Lower leg skin (tissue), 4 donors: ENCODE measurements at places on chromosomes 7 and 10. TPM values are rescaled to one million over a fixed set of nuclear protein-coding genes. Genes with fewer than 3 reads are reported as not detected.

- DNase-seq: no peak
Measured at GRCh38 chr7:33578881-33579672, 326.3 kb upstream of the BMPER start.

SLC37A3 gene
- total RNA-seq: 31.0 TPM

DNA sequence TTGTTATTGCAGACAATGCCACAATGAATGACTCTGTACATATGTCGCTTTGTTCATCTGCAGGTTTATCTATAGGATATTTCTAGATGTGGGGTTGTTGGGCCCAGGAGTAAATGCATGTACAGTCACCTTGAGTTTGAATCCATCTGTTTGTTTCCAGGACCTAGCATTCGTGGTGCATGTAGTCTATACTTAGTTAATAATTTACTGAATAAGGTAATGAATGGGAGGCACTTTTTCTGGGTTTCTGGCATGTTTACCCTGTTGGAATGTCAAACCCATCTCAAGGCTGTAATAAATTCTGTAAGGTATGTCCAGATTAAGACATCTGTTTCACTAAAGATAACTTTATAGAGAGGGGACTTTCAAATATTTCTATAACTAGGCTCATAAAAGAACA is 23.5 kb downstream of the HECTD2 start:
- DNase-seq: no peak

ZP3 gene
- total RNA-seq: 3.0 TPM

DNA sequence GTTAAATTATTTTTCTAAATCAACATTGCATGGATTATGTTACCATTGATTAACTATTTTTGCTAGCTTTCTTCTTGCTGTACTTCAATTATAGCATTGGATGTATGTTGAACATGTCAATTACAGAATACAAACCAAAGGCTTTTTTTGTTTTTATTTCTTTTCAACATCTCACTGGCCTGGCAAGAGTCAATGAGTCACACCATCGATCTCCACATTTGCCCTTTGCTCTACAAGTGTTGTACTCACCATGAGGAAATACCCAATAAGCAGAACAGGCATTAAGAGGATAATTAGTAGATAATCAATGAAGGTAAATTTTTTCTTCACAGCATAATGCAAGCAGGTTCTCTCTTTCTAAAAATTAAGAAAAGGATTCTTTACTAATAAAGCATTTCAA is 23.3 kb downstream of the ANKRD22 start:
- DNase-seq: no peak

DNA sequence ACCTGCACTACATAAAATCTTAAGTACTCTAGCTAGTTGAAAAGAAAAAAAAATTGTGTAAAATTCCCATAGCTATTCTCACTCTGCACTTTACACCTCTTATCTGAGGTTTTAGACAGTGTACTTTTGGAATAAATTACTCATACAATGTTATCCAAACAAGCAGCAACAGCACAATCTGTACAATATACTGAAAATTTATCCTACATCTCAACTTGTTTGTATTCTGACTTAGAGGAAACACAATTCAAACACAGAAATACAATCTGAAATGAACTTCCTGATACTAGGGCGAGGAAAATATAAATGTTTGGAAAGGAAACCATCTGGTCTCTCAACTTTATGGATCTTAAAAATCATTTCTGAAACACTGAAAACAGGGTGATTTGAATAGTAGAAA is 381.7 kb downstream of the THSD7A start:
- DNase-seq: no peak

GRCh38 chr10:51918884-51919325 is 219.5 kb upstream of the CSTF2T start:
- no peak for DNase-seq

DNA sequence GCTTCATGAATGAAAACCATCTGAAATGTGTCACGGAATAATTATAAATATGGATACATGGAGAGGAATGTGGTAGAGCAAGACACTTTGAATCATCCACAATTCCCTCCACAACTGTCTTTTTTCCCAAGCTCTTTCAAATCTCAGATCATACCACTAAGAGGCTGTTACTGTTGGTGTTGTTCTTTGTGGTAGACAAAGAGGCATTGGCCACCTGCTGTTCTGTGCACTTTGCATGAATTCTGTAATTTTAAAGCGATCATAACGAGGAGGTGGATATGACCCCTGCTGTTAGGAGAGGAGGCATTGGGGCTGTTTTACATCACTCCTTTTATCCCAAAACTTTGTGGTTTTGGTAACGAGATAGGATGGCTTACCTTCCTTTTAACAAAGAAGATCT is 141.2 kb upstream of the KLF6 start:
- no peak for DNase-seq

SPDYE8 gene
- total RNA-seq: not detected

GRCh38 chr7:128135515-128136214 is 104.4 kb upstream of the LRRC4 start:
- no peak for DNase-seq

GRCh38 chr10:82392533-82392932 is 517.5 kb downstream of the NRG3 start:
- no peak for DNase-seq

DNA sequence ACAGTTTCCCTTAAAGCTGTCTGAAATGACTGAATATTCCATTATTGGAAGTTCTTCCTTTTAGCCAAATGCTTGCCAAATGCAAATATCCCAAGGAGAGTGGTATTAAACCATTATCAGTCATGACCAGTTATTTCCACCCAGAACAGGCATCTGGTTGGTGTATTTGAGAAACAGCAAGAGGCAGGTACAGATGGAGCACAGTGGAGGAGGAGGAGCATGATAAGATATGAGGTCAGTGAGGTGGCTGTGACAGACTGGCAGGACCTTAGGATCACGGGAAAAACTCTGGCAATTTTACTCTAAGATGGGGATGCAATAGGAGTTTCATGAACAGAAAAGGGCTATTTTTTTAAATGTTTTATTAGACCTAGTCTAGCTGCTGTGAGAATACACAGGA is 6.4 kb downstream of the HEPACAM2 start:
- no peak for DNase-seq

DNA sequence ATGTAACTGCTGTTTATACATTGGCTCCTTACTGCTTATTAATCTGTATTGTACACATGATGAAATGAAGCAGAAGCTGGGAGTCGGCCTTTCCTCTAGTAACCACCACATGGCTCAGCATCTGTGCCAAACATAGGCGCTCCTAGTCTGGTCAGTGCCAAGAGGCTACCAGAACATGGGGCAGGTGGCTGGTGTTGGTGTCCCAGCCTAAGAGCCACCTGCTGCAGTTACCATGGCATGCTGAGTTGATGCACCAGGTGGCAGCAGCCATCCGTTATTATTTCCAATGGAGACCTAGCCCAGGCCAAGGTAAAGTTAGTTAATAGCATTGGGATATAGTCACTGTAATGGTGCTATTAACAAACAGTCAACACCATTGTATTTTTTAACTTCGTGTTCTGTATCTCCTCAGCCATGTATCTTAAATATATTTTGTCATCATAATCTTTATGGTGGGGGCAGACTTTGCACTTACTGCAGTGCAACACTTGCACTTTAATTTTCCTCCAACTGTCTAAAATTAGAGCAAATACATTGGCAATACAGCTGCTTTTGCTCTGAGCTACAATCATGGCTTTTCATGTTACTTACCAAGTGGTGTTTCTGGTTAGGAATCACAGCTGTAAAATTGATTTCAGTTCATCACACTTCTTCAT is 33.1 kb downstream of the HBP1 start:
- no peak for DNase-seq

ACHE gene
- 1.1 TPM for total RNA-seq

- no peak for DNase-seq
Measured at GRCh38 chr7:5320391-5320790, 37.6 kb downstream of the SLC29A4 start.

GRCh38 chr10:124539935-124540641 is 78.5 kb downstream of the LHPP start:
- no peak for DNase-seq
